ENCODE measurements at places on chromosomes 7 and 10.

DNA sequence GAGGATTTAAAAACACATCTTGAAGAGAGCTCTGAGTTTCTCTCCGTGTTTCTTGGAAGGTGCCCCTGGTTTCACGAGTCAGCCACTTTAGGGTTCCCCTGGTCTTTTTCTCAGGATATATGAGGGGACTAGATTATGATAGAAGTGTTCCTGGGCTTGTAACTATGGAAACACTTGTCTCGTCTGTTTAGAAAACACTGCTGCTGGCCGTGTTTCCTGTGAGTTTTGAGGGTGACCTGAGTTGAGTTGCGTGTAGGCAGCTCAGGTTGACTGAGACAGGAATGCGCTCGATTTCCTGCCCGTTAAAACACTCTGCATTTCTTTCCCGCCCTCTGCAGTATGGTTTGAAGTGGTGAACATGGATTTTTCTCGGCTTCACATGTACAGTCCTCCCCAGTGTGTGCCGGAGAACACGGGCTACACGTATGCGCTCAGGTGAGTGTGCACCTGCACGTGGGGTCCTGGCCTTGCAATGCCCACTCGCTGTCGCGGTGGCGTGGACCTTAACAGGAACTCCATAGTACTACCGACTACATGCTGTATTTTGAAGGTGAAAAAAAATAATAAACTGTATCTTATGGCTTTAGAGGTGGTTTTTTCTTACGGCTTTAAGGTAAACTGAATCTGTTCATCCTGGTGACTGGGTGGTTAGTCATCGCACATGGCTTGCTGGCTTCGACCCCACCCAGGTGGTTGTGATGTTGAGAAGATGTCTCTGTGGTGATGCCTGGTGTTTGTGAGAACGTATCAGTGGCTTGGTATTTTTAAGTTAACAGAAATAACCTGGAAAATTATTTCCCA is at the start of gene SUN1:
TSS of gene SUN1 (plus strand) at position 310 of the 801 bp plus-strand sequence. CDS start at position 359, 49 bp downstream.
- DNase-seq: no peak

DNA sequence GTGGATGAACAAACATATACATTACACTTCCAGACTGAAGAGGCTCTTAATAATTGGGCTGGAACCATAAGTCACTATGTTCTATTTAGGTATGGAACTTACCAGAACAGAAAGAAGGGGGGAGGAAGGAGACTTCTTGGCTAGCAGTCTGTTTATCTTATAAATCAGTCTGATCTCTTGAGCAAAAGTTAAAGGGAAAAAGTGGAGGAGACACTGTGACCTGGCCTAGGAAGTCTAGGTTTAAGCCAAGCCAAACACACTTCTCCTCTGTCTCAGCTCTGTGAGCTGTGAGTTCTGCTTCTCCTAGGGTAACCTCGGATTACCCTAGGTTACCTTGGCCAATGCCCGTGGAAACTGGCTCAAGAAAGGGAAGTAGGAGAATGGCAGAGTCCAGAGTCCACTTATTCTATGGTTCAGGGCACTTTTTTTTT is 95.2 kb downstream of the PFKFB3 start:
- DNase-seq: no peak

GRCh38 chr10:49168831-49169500 is 19.2 kb downstream of the TMEM273 start:
- DNase-seq: no peak

DNA sequence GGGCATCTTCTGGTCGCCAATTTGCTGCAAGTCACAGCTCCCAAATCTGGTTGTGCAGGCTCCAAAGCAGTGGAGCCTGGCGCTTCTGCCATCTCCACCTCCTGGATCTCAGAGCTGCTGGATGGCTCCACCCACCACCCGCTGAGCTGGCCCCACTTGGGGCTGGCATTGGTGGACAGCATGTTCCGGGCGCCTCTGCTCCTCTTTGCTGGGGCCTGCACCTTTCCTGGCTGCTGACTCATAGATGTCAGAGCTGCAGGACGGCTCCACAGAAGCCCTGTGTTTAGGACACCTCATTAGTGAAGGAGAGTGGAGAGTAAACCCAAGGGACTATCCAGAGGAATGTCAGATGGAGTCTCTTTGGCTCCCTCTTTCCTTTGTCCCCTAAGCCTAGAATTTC is 27.4 kb downstream of the MAPK8 start:
- DNase-seq: no peak

DNA sequence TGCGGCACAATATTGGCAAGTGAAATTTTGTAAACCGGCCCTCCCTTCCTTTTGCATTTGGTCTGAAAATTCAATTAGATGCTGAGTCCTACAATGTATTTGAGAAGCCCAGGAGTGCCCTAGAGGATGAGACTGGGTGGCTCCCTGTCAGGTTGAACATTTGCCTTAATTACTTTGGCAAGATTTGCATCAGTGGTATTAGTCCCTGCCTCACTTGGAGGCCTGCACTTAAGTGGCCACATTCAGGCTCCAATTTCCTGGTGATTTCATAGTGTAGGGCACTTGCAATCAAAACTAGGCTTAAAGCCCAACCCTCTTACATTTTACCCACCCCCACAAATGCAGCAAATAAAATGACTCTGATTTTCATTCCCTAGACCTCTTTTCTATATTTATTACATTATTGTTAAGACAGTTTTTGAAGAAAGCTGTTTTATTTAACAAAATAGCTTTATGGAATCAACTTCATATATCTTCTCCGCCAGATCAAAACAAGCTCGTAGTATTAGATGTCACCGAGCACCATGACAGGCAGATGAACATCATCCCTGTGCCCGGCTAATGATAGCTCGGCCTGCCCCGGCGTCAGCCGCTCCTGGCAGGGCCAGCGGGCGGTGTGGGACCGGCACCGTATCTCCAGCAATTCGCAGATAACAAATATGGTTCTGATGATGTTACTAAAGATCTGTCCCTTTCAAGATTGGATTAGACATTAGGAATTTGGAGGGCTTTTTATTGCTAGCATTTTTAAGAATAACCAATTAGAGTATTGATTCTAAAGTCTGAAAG is 73.6 kb downstream of the EGFR start:
- no peak for DNase-seq

DNA sequence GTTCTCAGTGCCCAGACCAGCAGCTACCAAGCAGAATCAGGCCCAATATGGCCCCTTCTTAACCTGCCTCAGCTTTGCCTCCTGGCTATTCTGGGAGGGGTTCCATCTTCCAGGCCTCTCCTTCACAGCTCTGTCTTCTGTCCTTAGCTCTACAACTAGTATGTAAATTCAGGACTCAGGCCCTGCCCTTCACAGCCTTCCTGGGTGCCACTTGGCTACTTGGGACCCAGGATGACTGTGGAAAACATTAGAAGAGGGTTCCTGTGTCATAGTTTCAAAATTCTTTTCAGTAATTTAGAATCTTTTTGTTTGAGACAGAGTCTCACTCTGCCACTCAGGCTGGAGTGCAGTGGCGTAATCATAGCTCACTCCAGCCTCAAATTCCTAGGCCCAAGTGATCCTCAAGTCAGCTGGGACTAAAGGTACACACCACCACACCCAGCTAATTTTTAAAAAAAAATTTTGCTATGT is 33.2 kb upstream of the PAPSS2 start:
- DNase-seq: no peak

DNA sequence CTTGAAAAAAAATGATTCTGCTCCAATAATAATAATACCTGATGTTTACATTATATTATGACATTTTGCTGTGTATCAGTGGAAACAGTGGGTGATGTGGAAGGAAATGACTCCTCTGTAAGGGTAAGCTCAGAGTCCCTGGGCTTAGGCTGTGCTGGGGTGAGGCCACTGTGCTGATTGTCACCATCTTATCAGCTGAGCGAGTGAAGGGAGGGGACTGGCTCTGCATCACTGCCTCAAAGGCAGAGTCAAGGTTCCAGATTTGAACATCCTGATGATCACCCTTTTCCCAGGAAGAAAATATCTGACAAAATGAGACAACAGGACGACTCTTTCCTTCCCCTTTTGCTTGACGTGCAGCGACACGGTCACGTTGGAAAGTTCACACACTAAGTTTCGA is 24.0 kb upstream of the HABP2 start:
- DNase-seq: no peak

DNA sequence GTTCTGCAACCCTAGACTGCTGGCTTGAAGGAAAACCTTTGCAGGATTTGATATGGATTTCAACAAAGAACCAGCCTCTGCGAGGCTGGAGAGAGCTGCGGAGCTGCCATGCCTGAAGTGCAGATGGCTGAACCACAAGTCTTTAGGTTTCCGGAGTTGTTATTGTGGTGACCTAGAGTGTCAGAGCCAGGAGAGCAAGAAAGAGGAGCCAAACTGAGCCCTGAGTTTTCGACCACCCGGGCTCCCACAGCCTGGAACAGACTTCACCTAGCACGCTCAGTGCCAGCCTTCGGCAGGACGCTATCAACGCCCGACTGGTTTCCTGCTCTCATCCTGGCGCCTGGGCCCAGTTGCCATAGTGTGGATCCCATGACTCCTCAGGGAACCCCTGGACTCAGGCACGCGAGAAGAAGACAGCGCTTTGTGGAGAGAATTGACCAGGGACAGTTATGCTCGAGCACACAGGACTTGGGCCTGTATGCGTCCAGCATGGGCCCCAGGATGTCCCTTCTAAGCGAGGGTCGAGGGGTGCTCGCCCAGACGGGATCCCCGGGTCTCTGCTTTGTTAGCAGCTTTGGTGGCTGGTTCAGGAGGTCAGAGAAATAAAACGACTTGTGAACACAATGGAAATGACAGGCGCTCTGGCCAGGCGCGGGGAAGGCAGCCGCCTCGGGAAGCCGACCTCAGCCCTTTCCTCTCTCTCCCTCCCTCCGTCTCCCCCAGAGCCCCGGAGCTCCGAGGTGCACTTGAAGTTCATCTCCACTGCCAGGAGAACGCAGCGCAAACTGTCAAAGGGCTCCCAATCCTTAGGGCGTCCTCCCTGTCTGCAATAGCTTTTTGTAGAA is 1.8 kb upstream of the GAD2 start:
- no peak for DNase-seq

DNA sequence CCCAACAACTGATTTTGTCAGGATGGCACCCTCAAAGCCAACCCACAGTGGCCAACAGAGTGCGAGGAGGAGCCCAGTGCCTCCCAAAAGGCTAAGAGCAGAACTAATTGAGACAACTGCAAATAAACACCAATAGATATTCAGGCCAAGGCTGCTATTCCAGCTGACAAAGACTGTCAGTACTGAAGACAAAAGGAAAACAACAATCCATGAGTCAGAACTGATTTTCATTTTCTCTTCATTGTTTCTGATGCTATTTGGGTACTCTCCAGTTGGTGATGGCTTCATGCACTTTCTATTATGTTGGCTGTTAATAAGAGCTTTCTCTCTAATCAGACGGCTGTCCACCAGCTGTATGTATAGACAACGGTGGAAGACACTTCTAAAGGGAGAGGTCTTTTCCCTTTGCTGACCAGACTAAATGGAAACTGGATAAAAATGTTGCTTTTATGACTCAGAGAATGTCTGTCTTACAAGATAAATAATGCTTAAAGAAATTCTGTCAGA is 515.9 kb downstream of the PARD3 start:
- DNase-seq: no peak

DNA sequence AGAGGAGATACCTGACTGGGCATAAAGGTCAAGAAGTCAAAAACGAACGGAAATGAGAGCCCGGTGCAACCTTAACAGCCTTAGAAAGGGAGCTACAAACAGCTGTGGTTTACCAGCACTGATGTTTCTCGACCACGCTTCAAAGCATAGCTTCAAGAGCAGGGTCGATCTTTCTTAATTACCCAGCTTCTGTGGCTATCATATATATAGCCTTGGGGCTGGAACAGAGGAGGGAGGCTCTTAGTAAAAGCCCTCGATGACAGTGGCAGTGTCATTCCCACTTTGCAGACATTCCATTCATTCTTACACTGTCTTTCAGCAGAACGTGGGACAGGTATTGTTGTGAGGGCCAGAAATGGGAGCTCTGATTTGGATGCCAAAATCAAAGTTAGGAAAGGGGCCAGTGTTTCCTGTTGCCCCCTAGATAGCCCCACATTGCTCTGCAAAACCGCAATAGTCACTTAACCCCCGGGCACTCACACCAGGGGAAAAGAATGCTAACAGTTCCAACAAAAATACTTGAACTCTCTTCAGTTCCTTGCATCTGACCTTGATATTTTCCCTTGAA is 141.5 kb downstream of the MTPAP start:
- no peak for DNase-seq

DNA sequence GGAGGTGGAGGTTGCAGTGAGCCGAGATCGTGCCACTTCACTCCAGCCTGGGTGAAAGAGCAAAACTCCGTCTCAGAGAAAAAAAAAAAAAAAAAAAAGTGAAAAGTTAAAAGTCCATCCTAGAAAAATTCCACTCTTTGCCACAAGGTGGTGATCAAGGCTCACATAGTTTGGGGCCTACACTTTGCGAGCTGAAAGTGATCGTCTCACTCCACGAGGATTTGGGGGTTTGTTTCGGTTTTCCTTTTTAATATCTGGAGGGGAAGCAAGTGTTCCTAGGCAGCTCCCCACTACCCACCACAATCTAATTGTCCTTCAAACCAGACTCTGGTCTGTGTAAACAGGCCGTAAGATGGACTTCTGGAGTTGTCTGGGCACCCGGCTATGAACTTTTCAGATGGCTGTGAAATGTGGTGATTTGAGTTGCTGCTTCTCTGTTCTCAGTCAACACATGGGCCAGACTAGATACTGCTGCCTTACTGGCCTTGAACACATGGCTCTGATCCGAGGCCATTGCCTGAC is 27.1 kb downstream of the PRLHR start:
- no peak for DNase-seq

DNA sequence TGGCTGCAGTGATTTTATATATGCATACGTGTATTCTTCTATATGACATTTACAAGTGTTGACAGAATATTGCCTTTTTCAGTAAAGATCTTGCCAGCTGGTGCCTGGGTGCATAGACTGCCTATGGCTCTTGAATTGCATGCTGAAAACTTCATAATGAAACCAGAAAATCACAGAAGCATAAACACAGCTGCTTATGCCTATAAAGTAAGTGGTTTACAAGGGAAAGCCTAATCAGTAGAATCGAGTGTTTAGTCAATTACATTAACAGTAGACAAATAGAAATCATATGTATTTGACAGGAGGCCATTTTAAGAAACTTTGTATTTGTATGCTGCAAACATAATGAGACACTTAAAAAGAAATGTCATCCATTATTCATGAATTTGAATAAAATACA is 82.5 kb downstream of the TMEM168 start:
- DNase-seq: no peak

- DNase-seq: no peak
These were observed 42.8 kb upstream of the NUB1 start for GRCh38 chr7:151298765-151299164.

- no peak for DNase-seq
These were observed 70.0 kb downstream of the KLF6 start for GRCh38 chr10:3714967-3715366.

DNA sequence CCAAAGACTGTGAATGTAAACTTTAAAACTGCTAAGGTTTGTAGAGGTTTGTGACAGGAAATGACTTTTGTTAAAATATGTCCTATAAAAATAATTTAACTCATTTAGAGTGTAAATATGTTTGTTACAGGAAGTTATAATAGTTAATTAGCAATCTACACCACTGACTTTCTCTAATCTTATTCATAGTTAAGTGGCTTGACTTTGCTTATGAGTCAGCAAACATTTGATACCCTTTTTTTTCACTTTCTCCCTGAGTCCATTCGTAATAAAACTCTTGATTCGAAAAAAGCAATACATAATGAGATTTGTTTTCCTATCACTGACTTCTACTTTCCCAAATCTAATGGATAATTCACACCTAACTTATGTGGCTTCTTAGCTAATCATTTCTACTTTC is 317.7 kb upstream of the SEMA3C start:
- DNase-seq: no peak

Data from cortex of kidney (tissue), 1 donor.